ENCODE measurements at places on chromosomes 6 and 20.

- DNase-seq = no peak
These were observed 168.0 kb downstream of the ZFAND3 start for GRCh38 chr6:37987559-37987958.

GRCh38 chr6:82362878-82363427 lies 664 bp upstream of the TPBG start:
- no peak for DNase-seq

GRCh38 chr6:107728564-107728897 lies 95.6 kb downstream of the SCML4 start:
- DNase-seq = no peak

GRCh38 chr6:88380083-88380482 lies 213.9 kb upstream of the CNR1 start:
- no peak for DNase-seq

DNA sequence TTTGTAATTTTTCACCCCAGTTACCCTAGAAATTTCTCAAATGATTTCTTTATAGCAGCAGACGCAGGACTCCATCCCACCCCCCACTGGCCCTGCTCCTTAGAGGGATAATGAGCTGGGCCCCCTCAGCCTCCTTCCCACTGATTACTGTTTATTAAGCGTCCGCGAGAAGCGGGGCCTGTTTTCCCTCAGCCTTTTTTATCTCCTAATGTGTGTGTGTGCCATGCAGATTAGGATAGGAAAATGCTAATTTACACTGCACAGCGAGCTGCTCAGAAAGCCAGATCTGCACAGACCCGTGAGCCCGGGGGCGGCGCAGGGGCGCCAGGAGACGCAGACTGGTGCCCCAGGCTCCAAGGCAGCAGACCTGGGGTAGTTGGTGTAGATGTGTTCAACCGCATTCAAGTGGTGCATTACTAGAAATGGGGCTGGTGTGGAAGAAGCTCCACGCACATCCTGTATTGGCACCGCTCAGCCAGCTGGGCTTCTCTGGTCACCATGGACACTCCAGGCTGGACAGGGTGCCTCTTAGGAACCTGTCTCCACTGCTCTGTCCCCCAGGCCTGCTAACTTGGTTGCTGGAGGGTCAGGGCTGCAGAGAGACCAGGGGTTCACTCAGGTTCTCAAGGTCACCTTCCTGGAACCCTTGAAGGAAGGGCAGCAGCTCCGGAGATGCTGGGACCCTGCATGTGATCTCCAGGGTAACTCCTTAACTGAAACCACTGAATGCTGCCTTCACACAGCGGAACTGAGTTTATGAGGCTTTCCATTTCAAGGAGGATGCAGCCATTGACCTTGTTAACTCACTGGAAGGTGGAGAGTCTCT lies 256.3 kb downstream of the ERMARD start:
- no peak for DNase-seq

- DNase-seq = no peak
These were observed 5.3 kb upstream of the RBM38 start for GRCh38 chr20:57385940-57386339.

DNA sequence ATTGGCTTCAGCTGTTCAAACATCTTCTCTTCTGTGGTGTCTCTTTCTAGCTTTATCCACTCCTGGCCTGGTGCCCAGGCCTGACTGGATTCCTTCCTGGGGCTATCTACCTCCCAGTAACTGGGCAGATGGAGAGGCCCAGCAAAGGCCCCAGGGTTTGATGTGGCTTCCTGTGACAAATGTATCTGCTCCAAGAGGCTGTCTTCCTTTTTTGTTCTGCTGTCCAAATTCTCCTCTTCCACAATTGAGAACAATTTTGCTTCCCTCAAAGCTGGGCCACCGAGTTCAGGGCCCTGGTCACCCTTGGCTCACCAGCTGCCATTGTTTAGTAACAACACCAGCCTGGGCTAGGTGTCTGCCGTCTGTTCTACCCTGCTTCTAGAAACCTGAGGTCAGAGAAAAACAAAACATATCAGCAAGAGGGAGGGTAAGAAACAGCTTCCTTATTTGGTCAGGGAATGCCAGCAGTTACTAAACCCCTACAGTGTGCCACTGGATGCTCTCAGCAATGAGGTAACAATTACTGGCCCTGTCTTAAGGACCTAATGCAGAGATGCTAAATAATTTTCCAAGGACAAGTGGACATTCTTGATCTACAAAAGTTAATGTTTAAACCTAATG lies 3.9 kb downstream of the ZFP57 start:
- no peak for DNase-seq

DNA sequence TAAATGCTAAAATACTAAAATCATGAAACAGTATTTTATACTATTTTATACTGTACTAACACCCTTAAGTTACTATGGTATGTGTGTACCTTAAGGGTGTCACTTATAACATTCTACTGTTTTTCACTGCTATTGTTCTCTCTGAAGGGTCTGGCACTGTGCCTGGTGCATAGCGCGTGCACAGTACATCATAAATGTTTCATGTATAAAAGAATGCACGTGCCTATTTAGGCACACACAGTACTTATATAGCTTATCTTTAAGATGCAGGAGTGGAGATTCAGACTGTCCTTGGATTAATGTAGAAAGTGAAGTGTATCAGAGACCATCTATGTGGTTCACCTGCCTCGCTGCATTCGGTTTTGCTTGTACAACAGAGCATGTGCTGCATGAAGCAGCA lies 64.0 kb upstream of the SGK1 start:
- DNase-seq = peak; percentile 14

DNA sequence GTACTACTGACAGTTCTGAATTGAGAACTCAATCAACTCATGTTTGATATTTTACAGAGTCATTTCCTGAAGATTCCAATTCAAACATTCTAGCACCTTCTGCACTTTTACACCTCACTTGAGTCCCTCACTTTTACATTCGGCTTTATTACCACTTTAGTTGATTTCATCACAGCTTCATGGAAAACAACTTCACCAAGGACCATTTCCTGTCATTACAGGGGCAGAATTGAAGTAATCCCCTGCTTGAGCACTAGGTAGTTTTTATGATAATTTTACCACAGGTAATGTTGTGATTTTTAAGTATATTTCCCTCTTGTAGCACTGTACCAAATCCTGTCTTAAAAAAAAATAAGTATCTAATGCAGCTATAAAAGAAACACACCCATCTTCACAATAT lies 312.9 kb downstream of the BTBD9 start:
- no peak for DNase-seq

- no peak for DNase-seq
These were observed 16.9 kb upstream of the THEMIS start for GRCh38 chr6:127917766-127918165.

DNA sequence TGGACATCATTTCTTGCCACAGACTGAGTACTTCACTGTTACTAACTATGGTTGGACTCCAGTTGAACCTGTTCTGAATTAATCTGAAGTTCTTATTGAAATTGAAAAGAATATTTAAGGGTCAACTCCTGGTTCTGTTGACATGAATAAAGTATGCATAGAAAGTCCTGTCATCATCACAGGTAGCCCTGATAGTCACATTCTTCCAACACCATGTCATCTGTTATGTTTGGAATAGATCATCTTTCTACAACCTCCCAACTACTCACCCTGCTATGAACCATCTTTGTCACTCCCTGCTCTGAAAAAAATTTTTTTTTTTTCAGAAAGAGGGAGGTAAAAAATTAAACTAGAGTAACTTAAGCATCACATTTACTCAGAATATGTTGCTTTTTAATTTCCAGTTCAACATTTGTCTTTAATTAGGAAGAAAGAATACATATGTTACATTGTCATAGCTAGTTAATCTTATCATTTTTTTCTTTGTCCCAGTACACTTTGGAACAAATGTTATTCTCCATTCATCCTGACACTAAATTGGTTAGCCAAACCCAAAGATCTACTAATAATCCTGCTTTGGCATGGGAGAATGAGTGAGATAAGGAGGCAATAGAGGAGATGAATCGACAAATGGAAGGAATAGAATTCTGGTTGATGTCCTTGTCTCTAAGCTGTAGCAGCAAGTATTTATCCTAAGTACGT lies 775.1 kb upstream of the NRSN1 start:
- DNase-seq = no peak

- DNase-seq = peak; percentile 78
These were observed 53.7 kb downstream of the MOCS1 start for GRCh38 chr6:39880594-39880993.

- peak; percentile 35 for DNase-seq
These were observed 31.9 kb upstream of the NFATC2 start for GRCh38 chr20:51574248-51575033.

DNA sequence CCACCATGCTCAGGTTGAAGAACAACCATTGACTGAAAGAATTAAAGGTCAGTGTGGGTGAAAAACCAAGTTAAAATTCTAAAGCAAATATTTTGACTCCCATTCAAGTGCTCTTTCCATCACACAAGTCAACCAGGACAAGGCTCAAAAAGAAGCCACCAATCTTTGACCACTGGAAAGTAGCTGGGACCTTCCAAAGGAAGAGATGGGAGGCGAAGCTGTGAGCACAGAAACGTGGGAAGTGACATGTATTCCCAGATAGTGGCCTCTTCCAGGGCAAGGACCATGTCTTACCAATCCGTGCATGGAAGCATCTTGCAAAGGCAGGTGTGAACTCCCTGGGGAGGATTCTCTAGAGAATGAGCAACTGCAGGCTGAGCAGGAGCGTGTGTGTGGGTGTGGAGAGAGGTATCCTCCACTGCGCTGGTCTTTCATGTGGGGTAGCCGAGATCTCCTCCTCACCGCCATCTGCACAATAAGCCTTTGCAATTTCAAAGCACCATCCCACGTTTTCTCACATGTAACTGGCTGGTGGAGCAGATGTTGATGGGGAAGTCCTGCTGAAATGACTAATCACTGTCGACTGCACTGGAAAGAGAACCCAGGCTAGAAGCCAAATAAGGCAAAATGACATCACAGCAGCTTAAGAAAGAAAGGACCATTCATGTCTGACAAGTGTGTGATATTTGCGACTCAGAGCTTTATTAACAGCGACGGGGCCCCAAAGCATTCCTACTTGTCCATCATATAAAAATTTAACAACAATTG lies 189.4 kb upstream of the RREB1 start:
- DNase-seq = peak; percentile 59

DNA sequence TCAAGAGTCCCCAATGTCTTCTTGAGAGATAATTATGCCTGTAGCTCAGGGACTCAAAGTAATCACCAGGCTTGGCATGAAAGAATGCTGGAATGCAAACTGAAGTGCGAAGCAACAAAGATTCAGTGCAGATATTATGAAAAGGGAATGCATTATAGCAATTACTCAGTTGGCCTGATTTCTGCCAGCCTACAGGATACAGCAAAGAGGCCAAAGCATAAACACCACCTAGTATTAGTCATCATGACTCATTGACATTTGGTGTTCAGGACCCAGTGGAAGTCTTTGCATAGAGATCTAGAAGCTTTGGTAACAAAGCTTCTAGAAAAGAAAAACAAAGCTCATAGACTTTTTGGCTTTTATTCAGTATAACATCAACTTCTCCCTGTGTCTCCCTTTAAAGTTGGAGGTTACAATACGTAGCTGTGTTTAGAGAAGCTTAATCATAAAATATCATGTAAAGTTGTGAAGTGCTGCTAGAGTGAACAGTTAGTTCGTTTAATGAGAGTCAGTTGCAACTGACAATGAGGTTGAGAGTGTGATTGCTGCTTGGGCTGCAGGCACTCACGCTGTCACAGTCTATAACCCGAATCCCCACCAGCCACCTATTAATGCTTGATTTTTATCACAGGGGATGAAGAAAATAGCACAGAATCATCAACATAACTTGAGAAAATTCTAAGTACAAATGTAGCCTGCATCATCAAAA lies 932.7 kb downstream of the TFAP2A start:
- no peak for DNase-seq

DNA sequence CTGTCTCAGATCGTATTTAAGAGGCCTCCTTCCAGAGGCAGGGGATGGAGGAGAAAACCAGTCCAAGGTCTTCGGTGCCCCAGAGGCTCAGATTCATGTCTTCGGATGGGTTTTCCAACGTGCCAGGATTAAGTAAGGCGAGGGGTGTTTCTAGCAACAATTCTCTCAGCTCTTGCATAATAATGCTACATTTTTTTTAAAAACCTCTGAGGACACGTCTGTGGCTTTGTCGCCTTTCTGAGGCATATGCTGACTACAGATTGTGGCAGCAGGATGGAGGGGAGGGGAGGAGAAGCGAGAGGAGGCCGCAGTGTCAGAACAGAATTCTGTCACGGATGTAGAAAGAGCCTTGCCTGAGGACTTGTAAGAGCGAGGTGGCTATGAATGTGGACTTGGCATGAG lies 17.7 kb upstream of the CCDC167 start:
- DNase-seq = peak; percentile 94

Data from NCI-H2171 treated with DMSO at 0.1 percent for 48 hours (cell line).